Muscle of leg (tissue), 16 donors: ENCODE measurements at places on chromosomes 7 and 10. TPM values are rescaled to one million over a fixed set of nuclear protein-coding genes. Genes with fewer than 3 reads are reported as not detected.

The ELAPOR2 gene
- total RNA-seq: 7.1 TPM

The PTPRN2 gene
- 1.4 TPM for total RNA-seq

The TMEM184A gene
- 0.49 TPM for total RNA-seq

The HKDC1 gene
- total RNA-seq: 0.04 TPM

The KIAA1217 gene
- total RNA-seq: 18.8 TPM

The ZNF316 gene
- 11.1 TPM for total RNA-seq

The TPST1 gene
- total RNA-seq: 39.6 TPM

The CYREN gene
- 43.0 TPM for total RNA-seq

The PRSS37 gene
- not detected for total RNA-seq

The MYH16 gene
- total RNA-seq: not detected

The TUBAL3 gene
- 0.09 TPM for total RNA-seq

The ATOH7 gene
- total RNA-seq: 0.13 TPM

The SLC26A5 gene
- not detected for total RNA-seq

The AZGP1 gene
- 0.75 TPM for total RNA-seq

The CPA2 gene
- total RNA-seq: 0.44 TPM

The SDHAF3 gene
- total RNA-seq: 13.1 TPM

The HHEX gene
- total RNA-seq: 3.6 TPM

The SFMBT2 gene
- total RNA-seq: 7.7 TPM

The ARMS2 gene
- total RNA-seq: not detected

The ATRNL1 gene
- 7.1 TPM for total RNA-seq

The ACTR3C gene
- 1.9 TPM for total RNA-seq

The PON1 gene
- total RNA-seq: 0.31 TPM

The LDB3 gene
- 208 TPM for total RNA-seq

The GARIN1A gene
- 0.53 TPM for total RNA-seq

The CRYGN gene
- total RNA-seq: 0.09 TPM

The ATP6V0A4 gene
- total RNA-seq: 0.04 TPM

The LEP gene
- not detected for total RNA-seq

The DOCK1 gene
- total RNA-seq: 43.5 TPM

The ERVW-1 gene
- 0.40 TPM for total RNA-seq

The ANXA8L1 gene
- total RNA-seq: not detected

The IDI2 gene
- not detected for total RNA-seq

The ZNF804B gene
- total RNA-seq: under 0.01 TPM

The ANKRD61 gene
- 0.22 TPM for total RNA-seq

The UBE2H gene
- total RNA-seq: 48.9 TPM

The STX1A gene
- total RNA-seq: 10.4 TPM

The TAS2R41 gene
- not detected for total RNA-seq

The COL17A1 gene
- total RNA-seq: 0.09 TPM
